Activated CD4-positive, alpha-beta T cell treated with anti-CD3 and anti-CD28 coated beads, Interleukin-2, amount 50 U/mL, for 24 hours (primary cell): ENCODE measurements at places on chromosomes 4 and X.

GRCh38 chrX:151901826-151902225 lies 10.9 kb upstream of the MAGEA4 start:
- no peak for DNase-seq

DNA sequence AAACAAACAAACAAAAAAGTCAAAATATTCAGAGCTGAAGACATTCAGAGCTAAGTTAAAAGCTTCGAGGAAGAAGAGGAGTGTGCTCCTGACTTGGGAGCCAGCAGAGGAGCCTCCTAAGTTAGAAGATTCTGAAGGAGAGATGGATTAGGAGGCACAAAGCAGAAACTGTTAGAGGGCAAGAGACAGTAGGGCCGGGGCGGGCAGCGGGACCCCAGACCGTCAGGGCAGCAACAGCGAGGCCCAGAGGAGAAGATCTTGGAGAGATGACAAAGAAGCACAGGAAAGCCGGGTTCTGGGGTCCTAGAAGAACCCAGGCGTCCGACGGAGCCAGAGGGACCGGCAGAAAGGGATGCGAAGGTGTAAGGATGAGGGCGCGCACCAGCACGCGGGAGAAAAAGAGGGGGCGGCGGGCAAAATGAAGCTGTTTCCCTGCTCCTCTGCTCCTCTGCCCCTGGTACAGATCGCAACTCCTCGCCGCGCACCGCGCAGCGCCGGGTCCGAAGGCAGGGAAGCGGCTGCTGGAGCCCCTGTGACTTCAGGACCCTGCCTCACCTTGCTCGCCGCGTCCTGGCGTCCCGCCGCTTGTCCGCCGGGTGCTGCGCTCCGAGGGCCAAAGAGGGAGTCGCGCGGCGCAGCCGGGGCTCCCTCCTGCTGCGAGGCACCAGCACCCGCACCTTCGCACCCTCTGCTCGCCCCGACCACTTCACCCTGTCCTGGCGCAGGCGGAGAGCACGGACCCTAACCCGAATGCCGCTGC lies 477 bp downstream of the KLHL13 start:
- DNase-seq: no peak

GRCh38 chr4:83371936-83372335 lies 37.3 kb upstream of the HPSE start:
- DNase-seq: no peak

- DNase-seq: no peak
Observed at GRCh38 chr4:67327245-67328017, 217.9 kb downstream of the CENPC start.

DNA sequence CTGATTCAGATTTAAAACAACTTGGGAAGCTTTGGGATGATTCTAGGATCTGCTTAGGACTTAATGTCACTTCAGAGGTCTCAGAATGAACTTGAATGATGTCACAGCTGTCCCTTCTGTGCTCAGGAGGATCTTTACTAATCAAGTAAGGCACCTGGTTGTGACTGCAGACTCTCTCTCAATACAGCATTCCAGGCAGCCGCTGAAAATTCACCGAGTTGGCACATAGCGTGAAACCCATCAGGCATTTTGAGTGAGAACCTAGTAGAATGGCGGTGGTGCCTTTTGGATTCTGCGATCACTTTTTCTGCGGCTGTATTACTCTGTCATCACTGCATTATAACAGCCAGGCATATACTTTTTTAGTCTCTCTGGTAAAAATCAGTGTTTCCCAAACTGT lies 16.5 kb downstream of the SNX25 start:
- DNase-seq: no peak
